Prostate gland (tissue), 2 donors: ENCODE measurements at places on chromosomes 3 and 15. TPM values are rescaled to one million over a fixed set of nuclear protein-coding genes. Genes with fewer than 3 reads are reported as not detected.

The AADACL2 gene
- total RNA-seq: 0.62 TPM

The GPR160 gene
- 27.4 TPM for total RNA-seq

The PARP15 gene
- total RNA-seq: 0.23 TPM

The CELF6 gene
- 3.7 TPM for total RNA-seq

The ERICH6 gene
- total RNA-seq: 0.09 TPM

The TFG gene
- total RNA-seq: 80.6 TPM

The EPHA3 gene
- total RNA-seq: 9.4 TPM

The TWF2 gene
- total RNA-seq: 60.9 TPM

The COL6A6 gene
- not detected for total RNA-seq

The CDCP1 gene
- 21.5 TPM for total RNA-seq

The CFAP91 gene
- 2.5 TPM for total RNA-seq

The GOLGA8J gene
- total RNA-seq: 1.1 TPM

The PRICKLE2 gene
- total RNA-seq: 21.0 TPM

The ARHGEF26 gene
- 26.8 TPM for total RNA-seq

The GASK1A gene
- 4.7 TPM for total RNA-seq

The SST gene
- total RNA-seq: not detected

The FANCD2OS gene
- 1.1 TPM for total RNA-seq

The ZNF80 gene
- not detected for total RNA-seq

The B3GALNT1 gene
- total RNA-seq: 14.0 TPM

The ZCWPW2 gene
- 1.7 TPM for total RNA-seq

The SLC9C1 gene
- 0.91 TPM for total RNA-seq

The HIGD2B gene
- total RNA-seq: 0.51 TPM

The INKA1 gene
- 4.0 TPM for total RNA-seq

The FOXL2 gene
- 0.68 TPM for total RNA-seq

The TRPM1 gene
- total RNA-seq: not detected

The BMF gene
- total RNA-seq: 8.8 TPM

The TTC21A gene
- total RNA-seq: 23.2 TPM

The LRRC31 gene
- 1.1 TPM for total RNA-seq

The SERF2 gene
- total RNA-seq: 966 TPM

The TMC3 gene
- total RNA-seq: 0.23 TPM

The PLSCR5 gene
- not detected for total RNA-seq

The RIOX2 gene
- 20.2 TPM for total RNA-seq

The TM4SF1 gene
- 92.0 TPM for total RNA-seq

The CHDH gene
- 40.2 TPM for total RNA-seq

The CAMKV gene
- 0.97 TPM for total RNA-seq

The GP9 gene
- total RNA-seq: not detected

The CASR gene
- total RNA-seq: 1.2 TPM

The CCNB2 gene
- total RNA-seq: 8.3 TPM

The CFAP161 gene
- 2.9 TPM for total RNA-seq

The ZWILCH gene
- 11.4 TPM for total RNA-seq

The MRPL3 gene
- total RNA-seq: 73.0 TPM

The GATM gene
- 12.9 TPM for total RNA-seq

The ANKRD63 gene
- total RNA-seq: 2.7 TPM

The LIPC gene
- total RNA-seq: not detected

The EIF4E3 gene
- 19.2 TPM for total RNA-seq

The PPP1R2 gene
- total RNA-seq: 75.8 TPM

The ZSCAN2 gene
- total RNA-seq: 23.2 TPM

The DAZL gene
- 21.5 TPM for total RNA-seq

The GOLGA8A gene
- total RNA-seq: 24.5 TPM

The FSIP1 gene
- 1.6 TPM for total RNA-seq

The ALDH1L1 gene
- 19.6 TPM for total RNA-seq

The CHRFAM7A gene
- 16.4 TPM for total RNA-seq
